ENCODE measurements at places on chromosomes 2 and 18.

DNA sequence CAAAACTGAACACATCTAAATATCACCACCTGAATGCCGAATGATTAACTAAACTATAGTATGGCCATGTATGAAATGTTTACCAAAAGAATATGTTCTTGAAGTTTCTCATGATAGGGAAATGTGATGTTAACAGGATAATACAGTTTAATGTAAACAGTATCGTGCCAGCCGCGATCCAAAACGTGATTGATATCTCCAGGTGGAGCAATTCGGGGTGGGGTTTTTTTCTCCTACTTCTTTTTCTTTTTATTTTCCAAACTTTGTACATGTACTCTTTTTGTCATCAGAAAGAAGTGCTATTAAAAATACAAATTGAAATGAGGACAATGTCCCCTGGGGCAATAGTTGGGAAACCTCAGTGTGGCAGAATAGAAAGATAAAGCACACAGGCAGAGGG, 4.0 kb upstream of the BIN1 start:
- no peak for DNase-seq

GRCh38 chr2:129276978-129277584, 702.4 kb upstream of the RAB6C start:
- DNase-seq, result no peak

GRCh38 chr2:73258186-73258912, 24.2 kb downstream of the CCT7 start:
- DNase-seq, result no peak

GRCh38 chr2:71720596-71721361, 267.4 kb downstream of the DYSF start:
- DNase-seq, result no peak

DNA sequence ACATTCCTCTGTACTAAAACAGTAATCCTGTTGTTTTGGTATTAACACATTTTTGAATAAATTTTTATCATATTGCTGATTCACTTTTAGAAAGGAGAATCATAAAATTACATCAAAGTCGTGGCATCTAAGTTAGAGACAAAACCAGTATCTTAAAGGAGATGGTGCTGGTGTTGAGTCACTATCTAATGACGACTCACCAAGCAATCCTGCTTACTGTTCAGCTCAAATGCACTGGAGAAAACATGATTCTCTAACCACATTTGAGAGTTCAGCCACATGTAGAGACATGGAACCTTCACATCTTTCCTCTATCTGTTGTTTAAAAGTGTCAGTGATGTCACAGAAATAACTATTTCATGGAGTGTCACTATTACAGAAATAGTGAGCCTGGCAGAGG, 473.8 kb downstream of the TGIF1 start:
- DNase-seq, result no peak

GRCh38 chr2:3480352-3481010, 38.9 kb downstream of the ADI1 start:
- DNase-seq, result no peak

- DNase-seq, result no peak
Measured at GRCh38 chr2:238286095-238286494, 2.3 kb downstream of the PER2 start.

- DNase-seq, result no peak
Measured at GRCh38 chr2:38095996-38096861, 20.3 kb upstream of the CYP1B1 start.

DNA sequence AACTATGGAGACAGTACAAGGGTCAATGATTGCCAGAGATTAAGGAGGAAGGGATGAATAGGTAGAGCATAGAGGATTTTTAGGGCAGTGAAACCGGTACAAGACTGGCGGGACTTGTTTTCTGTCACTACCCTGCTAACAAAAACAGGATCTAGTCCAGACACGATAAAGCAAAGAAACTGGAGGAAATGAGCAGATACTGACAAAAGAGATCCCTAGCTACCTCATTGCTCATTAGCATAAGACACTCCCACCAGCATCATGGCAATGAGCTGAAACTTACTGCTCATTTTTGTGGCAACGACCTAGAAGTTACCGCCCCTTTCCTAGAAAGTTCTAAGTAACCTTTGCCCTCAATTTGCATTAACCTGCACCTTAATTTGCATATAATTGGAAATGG, 131.2 kb downstream of the ETAA1 start:
- DNase-seq, result no peak

GRCh38 chr2:53939656-53940055, 31.1 kb downstream of the PSME4 start:
- no peak for DNase-seq

DNA sequence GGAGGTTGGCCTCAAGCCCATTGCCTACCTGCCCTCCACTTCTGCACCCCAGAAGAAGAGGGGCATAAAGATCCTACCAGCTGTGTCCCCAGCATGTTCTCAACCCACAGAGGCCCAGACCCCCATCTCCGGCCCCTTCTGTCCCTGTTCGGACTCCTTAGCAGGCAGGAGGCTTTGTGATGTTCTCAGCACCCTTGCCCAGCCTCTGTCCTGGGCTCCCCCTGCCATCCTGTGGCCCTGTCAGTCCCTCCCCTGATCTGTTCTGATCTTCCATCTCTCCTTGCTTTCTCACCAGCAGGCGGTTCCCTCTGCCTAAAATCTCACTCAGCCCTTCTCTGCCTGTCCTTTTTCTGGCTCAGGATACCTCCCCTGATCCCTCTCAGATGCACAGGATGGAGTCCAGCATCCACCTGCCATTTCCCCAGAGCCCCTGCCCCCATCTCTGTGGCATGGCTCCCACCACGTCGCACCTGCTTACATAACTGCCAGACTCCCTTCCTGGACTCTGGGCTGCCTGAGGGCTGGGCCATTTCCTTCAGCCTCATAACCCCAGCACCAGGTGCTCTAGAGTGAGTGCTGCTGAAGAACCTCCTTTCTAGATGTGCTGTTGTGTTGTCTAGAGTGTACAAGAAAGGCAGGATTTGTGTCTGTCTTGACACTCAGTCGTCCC, 134.0 kb downstream of the CTIF start:
- no peak for DNase-seq

- DNase-seq, result no peak
Measured at GRCh38 chr2:27737676-27738348, 33.7 kb upstream of the MRPL33 start.

DNA sequence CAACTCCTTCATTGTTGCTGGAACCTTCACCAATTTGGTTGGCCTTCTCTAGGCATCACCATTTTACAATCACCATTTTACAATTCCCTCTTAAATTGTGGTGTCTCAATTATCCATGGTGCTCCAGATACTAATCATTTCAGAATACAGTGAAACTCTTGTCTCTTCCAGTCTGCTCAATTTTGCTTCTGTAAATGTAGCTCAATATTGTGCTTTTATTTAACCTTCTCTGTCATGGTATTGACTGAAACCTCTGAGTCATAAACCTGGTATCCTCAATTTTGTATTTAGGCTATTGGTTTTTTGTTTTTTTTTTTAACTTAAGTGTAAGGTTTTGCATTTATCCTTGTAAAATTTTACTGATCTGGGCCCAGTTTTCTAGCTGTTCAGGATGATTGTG, 16.1 kb downstream of the STRADB start:
- no peak for DNase-seq

DNA sequence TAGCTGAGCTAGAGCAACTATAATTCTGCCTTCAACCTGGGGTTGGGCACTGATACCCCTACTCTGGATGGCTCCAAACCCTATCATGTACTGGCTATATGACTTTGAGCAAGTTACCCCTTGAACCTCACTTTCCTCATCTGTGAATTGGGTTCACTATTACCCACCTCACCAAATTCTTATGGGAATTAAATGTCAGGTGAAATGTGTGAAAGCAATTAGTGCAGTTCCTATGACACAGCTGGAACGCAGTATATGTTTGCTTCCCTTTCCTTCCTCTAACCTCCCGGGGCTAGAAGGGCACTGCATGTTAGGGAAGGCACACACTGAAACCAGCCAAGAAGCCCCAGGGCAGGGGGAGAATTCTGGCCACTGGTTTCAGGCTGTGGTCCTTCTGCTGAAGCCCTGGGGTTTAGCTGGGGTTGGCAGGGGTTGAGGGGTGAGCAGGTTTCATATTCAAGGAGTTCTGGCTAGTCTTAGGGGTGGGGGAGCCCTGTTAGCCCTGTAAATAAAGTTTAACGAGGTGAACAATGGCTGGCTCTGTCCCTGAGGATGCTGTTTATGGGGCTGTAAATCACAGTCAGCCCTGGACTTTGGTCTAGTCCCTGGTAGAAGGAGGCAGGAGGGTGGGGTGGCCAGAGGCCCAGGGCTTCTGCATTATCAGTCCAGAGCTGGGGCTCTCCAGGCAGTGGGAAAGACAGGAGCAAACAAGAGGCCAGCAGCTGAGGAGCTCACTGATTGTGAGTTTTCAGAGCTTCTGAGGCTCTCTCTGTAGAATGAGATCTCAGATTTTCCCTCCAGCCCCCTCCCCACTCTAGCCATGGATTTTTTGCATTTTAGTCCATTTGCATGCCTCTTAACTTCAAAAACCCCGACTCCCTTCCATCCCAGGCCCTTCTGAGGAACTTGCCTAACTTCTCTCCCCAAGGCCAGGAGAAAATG, 8.0 kb downstream of the PKDCC start:
- no peak for DNase-seq

GRCh38 chr2:143128681-143129580, at the start of gene ARHGAP15:
Gene ARHGAP15, plus strand, starts transcription at chr2:143129419.
- peak; percentile 18 for DNase-seq

DNA sequence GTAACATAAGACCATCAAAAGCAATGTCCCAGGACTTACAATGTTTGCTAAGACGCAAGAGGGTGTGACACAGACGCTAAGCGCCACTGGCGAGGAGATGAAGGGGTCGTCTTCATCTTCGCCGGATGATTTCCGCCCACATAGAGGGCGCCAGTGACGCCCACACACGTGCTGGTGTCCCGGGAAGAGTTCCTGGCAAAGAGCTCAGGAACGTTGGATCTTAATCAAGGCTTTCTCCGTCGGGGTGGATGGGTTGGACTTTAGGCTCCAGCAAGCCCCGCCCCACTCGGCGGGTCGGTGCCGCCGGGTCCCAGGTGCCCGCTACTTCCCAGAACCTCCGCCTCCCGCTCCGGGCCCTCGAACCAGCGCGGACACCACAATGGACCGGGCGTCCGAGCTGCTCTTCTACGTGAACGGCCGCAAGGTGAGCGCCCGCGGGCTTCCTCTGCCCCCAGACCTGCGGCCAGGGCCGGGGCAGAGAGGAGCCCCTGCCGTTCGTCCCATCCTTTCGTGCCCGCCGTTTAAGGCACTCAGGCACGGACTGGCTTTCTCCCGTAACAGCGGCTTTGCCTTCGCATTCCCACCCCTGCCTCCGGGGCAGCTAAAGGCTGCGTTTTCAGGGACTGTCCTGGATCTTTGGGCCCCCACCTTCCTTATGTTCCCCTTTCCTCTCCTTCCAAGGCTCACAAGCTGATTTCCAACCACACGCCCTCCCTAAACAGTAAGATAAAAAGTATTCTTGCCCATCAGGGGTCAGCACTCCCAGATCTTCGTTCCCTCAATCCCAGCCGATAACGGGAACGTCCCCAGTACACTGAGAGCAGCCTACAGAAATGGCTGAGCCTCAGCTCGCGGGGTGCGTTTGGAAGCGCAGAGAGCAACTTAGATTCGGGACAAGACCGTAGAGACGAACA, at the start of gene AOX1:
Gene AOX1 (plus strand): TSS at position 285 of the 914 bp plus-strand sequence. CDS start 95 bp downstream, at position 380.
- DNase-seq, result no peak

DNA sequence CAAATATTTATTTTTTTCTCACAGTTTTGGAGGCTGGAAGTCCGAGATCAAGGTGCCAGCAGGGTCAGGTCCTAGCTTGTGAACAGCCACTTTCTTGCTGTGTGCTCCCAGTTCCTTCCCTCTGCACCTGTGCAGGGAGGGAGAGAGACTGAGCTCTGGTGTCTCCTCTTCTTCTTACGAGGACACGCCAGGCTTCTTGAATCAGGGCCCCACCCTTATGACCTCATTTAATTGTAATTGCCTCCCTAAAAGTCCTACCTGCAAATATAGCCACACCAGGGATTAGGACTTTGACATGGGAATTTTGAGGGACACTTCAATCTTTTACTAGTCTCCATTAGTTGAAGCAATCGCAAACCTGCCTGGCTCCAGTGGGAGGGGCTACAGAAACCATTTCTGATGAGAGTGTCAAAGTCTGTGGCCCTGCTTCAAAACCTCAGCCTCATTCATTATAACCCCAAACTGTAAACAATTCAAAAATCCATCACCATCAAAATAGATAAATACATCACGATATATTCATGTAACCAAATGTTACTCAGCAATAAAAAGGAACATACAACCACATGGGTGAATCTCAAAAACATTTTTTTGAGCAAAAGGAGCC, 18.2 kb upstream of the SEH1L start:
- DNase-seq, result no peak

- no peak for DNase-seq
Measured at GRCh38 chr2:204026294-204026693, 89.7 kb downstream of the ICOS start.

- DNase-seq, result no peak
Measured at GRCh38 chr2:197209742-197210408, 100.7 kb downstream of the ANKRD44 start.

GRCh38 chr2:133086176-133086575, 416.2 kb upstream of the LYPD1 start:
- no peak for DNase-seq

- no peak for DNase-seq
Measured at GRCh38 chr18:23341383-23341782, 111.7 kb upstream of the RIOK3 start.

GRCh38 chr2:20291846-20292408, 58.7 kb downstream of the PUM2 start:
- DNase-seq, result no peak

- DNase-seq, result no peak
Measured at GRCh38 chr2:9803023-9803805, 40.1 kb upstream of the TAF1B start.

DNA sequence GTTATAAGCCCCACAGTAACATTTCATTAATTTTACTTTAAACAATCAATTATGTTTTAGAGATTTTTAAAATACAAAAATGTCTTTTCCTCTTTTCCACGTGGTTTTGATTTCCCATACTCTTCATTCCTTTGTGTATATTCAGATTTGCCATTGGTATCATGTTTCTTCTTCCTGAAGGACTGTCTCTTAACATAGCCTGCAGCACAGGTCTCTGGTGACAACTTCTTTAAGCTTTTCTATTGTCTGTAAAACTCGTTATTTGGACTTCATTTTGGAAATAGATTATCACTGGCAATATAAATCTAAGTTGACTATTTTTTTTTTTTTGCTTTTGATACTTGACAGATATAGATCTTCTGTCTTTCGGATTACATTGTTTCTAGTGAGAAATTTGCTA, 115.2 kb upstream of the KLHL29 start:
- DNase-seq, result no peak

DNA sequence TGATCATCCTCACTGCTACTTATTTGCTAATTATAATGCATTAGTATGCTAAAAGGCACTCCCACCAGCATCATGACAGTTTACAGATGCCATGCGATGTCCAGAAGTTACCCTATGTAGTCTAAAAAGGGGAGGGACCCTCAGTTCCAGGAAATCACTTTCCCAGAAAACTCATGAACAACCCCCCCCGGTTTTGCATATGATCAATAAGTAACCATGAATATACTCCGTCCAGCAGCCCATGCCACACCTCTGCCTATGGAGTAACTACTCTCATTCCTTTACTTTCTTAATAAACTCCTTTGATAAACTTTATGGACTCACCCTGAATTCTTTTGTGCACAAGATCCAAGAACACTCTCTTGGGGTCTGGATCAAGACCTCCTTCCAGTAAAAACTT, 86.8 kb downstream of the MALT1 start:
- DNase-seq, result no peak

All from NCI-H187 treated with DMSO at 0.1 percent for 48 hours (cell line).